Cardiac muscle cell (in vitro differentiated cells and primary cell): ENCODE measurements at places on chromosomes 11 and 22. TPM values are rescaled to one million over a fixed set of nuclear protein-coding genes. Genes with fewer than 3 reads are reported as not detected.

Gene NUCB2
- 120 and 129 TPM in 2 replicates for polyA plus RNA-seq

Gene IL18
- 0.94 TPM in 1 of 2 replicates, not detected in the other for polyA plus RNA-seq

Gene OR52I2
- 0.06 TPM in 1 of 2 replicates, not detected in the other for polyA plus RNA-seq

Gene CASP1
- polyA plus RNA-seq: 0.12 TPM in 1 of 2 replicates, not detected in the other

Gene RFPL2
- polyA plus RNA-seq: 0.19 and 0.40 TPM in 2 replicates

Gene MMP11
- polyA plus RNA-seq: 39.0 and 61.1 TPM in 2 replicates

Gene KDM4E
- polyA plus RNA-seq: not detected in 2 replicates

Gene MS4A3
- not detected in 2 replicates for polyA plus RNA-seq

Gene JAML
- not detected in 2 replicates for polyA plus RNA-seq

Gene SPON1
- 14.9 and 22.0 TPM in 2 replicates for polyA plus RNA-seq

Gene RIMBP3B
- polyA plus RNA-seq: 0.24 and 0.34 TPM in 2 replicates

- DNase-seq: no peak
Measured at GRCh38 chr11:2797121-2797711, 88.4 kb downstream of the CDKN1C start.

GRCh38 chr11:132881622-132882021, 650.7 kb downstream of the OPCML start:
- no peak for DNase-seq

DNA sequence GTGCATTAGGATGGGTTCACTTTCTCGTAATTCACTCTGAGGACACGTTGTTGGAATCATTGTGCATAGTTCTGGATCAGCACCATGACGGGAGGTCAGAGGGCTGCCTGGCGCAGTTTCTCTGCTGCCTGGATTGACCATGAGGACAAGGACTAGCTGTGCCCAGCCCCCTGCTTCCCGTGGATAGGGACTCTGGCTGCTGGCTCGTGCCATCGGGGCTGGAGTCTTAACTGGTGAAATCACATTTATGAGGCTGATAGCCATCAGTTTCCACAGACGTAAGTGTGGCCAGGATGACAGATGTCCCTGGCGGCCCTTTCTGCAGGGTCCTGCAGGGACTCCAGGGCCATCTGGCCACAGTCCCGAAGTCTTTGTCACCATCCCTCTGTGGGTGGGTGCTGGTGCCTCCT, 24.1 kb upstream of the GRAMD4 start:
- DNase-seq: no peak

GRCh38 chr22:20296598-20296997, 23.3 kb downstream of the DGCR6L start:
- DNase-seq: peak; percentile 29

DNA sequence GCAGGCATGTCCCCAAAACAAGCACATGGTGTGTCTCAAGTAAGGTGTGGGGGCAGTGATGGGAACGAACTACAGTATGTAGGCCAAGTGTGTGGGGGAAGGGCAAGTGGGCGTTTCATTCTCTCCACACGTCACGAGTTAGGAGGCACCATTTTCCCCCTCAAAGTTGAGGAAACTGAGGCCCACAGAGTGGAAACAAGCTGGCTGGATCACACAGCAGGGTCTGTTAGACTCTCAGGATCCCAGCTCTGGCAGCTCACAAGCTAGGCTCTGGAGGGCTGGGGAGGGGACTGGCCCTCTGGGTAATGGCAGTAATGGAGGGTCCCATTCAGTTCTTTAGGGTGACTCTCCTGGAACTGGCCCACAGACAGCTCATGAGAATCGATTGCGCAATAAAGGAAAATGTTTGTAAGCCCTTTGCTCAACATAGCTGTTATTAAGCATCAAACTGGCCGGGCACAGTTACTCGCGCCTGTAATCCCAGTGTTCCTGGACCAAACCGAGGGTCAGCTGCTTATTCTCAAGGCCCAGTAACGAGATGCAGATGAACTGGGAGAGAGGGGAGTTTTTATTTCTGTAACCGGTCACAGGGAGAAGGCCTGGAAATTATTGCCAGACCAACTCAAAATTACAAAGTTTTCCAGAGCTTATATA, 24.1 kb upstream of the TUB start:
- DNase-seq: no peak

- peak; percentile 14 for DNase-seq
Measured at GRCh38 chr11:126711977-126712625, 288.5 kb downstream of the KIRREL3 start.

DNA sequence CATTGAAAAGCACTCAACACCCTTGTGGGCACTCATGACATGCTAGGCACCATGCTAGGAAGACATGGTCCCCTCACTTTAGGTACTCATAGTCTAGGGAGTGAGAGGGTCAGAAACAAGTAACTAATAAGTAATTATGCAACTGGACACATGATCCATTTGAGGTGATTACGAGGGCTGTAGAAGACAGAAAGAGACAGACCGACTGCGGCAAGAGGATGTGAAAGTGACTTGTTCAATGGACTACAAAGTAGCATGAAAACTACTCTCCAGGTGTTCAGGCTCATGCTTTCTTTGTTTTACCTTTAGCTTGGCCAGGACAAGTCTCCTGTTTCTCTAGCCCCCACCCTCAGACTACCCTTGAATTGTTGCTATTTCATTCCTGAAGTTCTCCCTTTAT, 310.8 kb upstream of the SORL1-AS1 start:
- DNase-seq: no peak

DNA sequence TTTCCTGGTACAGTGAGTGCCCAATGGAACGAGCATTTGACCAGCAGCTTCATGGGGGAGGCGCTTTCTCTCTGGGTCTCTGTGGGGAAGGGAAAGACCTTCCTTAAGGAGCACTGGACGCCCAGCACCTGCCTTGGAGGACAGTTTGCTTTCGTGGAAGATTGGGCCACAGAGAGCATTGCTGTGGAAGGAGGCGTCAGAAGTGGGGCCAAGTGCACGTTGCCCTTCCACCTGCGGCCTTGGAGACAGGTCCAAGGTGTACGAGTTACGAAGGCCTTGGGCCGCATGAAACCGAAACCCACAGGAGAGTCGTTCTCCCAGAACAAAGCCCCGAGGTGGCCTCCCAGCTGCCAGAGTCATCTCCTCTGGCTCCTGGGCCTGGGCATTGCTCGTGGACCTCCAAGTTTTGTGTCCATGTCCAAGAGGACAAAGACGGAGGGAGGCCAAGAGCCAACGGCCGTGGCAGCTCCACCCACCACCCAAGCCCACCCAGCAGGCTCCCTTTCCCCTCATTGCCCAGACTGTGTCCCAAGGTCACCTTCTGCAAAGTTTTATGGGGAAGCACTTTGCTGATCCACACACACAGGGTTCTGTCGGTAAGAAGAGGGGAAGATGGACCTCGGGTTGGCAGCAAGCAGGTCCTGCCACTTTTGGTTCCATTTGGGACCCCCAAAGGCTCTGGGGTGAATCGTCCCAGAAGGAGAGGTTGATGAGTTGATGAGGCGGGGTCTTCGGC, 5.8 kb upstream of the NLRP6 start:
- no peak for DNase-seq

GRCh38 chr11:131370090-131370751, at the start of gene NTM:
Gene NTM, plus strand, starts transcription at chr11:131370615.
- DNase-seq: peak; percentile 51

DNA sequence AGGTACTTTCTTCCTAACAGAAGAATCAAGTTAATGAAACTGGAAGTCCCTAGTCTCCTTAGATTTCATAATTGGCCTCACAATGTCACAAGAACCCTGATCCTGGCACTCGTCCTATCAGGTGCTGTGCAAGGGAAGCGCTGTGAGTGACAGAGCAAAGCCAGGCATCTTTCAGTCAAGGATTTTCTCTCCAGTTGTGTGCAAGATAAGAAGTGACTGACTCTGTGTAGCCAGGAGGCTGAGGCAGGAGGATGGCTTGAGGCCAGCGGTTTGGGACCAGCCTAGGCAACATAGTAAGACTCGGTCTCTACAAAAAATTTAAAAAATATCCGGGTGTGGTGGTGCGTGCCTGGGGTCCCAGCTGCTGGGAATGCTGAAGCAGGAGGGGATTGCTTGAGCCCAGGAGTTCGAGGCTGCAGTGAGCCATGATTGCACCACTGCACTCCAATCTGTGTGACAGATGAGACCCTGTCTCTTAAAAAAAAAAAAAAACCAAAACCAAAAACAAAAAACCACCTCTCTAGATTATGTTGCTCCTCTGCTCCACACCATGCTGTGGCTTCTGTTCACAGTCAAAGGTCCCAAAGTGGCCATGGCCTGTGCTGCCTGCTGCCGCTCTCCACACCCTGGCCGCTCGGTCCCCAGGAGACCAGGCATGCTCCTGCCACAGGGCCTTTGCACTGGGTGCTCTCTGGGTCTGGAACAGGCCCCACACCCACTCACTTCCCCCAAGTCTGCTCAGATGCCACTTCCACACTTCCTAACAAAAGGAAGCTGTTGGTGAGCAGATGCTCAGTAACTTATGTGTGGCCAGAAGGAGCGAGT, 54.2 kb upstream of the CLDN5 start:
- DNase-seq: no peak

DNA sequence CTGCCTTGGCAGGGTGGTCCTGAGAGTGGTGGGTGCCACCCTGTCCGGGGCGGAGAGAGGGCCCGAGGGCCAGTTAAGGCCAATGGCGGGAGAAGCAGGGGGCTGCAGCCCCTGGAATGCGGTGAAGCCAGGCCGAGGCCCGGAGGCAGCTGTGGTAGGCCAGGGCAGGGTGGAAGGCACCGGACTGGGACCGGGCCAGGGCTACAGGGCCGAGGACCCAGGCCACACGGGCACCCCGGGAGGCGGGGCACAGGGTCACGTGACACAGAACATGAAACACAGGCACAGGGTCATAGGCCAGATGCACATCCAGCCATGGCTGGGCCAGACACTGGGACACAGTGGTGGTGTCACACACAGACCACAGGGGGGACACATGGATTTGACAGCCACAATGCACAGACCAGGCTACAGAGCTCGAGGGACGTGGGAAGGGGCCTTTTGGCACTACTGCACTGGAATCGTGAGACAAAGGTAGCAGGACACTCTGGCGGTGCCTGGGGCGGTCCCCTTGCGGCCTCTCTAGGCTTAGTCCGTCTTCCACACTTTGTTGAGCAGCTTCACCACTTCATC, 2.8 kb downstream of the SLC25A1 start:
- DNase-seq: no peak

DNA sequence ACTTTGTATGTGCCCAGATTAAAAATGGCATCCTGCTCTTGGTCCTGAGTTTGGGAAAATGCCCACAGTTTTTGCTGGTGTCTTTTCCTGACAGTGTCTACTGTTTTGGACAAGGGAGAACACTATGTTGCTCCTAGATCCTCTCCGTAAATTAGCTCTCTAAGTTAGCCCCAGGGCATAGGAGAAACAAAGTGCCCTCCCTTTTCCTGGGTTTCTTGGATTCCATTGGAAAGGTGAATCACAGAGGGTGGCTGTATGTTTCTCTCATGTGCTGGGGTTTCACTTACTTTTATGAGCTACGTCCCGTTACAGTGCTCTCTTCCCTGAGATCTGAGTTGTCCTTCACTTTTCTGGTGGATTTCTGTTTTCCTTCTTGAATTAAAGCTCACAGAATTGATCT, 782.8 kb downstream of the CNTN5 start:
- no peak for DNase-seq

- no peak for DNase-seq
Measured at GRCh38 chr11:863023-863909, 20.6 kb downstream of the TSPAN4 start.

DNA sequence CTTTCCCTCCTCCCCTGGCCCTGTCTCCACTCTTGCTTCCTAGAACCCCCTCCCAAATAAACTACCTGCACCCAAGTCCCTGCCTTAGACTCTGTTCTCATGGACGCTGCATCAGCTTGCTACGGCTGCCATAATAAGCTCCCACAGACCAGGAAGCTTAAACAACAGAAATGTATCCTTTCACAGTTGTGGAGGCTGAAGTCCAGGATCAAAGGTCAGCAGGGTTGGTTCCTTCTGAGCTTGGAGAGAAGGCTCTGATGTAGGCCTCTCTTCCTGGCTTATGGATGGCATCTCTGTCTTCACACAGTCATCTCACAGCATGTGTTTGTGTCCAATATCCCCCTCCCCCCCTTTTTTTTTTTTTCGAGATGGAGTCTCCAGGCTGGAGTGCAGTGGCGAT, 23.4 kb downstream of the CBX7 start:
- no peak for DNase-seq

- no peak for DNase-seq
Measured at GRCh38 chr11:76415073-76415472, 29.7 kb upstream of the EMSY start.

DNA sequence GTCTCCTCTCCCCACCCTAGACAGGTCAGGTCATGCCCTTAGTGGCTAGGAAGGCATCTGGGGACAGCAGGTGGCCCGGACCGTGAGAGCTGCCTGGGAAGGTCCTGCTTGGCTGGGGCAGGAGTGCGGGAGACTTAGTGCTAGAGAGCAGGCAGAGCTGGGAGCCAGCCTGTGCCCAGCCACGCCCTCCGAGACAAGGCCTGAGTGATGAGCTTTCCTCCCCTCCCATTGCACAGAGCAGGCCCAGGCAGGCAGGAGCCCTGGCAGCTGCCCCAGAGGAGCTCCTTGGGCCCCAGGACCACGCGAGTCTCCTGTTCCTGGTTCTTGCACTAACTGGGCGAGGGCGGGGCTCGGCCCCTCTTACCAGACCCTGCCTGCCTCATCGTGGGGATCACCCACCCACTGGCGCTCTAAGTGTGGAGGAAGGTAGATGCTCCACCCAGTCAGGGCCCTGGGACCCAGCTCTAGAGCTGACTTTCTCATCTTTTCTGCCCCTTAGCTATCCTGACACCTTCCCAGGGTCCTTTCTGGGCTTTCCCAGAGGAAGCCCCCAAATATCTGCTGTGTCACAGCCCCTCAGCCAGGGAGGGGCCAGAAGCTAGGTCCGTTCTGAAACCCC, 44.9 kb downstream of the MACROD1 start:
- DNase-seq: no peak

GRCh38 chr11:100637706-100638105, 49.4 kb upstream of the ARHGAP42 start:
- DNase-seq: no peak

DNA sequence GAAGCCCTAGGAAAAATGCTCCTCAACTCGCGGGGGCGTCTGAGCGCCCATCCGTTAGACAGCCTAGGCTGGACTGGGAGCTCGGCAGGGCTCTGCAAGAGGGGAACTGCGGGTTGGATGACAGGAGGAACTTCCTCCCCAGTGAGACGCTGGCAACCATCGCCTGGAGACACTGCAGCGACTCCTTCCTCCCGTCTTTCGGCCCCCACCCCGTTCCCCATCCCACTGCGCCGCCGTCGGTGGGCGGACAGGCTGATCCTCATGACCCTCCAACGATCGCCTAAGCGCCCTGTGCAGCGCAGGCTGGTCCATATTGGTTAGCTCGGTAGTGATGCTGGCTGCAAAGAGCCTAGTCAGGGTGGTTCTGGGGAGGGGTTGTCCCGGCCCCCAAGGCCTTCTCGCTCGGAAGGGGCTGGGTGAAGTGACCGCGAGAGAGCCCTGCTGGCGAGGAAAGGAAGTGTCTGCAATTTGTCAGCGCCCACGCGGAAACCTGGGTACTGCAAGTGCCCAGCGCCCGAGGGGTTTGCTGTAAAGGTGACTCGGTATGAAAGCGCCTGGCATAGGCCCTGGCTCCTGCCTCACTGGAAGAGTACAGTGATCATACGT, 638 bp downstream of the NRGN start:
- no peak for DNase-seq

GRCh38 chr22:19419464-19420178, 11.9 kb downstream of the HIRA start:
- peak; percentile 15 for DNase-seq
